ENCODE measurements at places on chromosomes 3 and 15. TPM values are rescaled to one million over a fixed set of nuclear protein-coding genes. Genes with fewer than 3 reads are reported as not detected.

The MESP2 gene
- total RNA-seq, result 0.47 TPM

The SST gene
- 9.3 TPM for total RNA-seq

The VEPH1 gene
- 100 TPM for total RNA-seq

The SPATA12 gene
- not detected for total RNA-seq

DNA sequence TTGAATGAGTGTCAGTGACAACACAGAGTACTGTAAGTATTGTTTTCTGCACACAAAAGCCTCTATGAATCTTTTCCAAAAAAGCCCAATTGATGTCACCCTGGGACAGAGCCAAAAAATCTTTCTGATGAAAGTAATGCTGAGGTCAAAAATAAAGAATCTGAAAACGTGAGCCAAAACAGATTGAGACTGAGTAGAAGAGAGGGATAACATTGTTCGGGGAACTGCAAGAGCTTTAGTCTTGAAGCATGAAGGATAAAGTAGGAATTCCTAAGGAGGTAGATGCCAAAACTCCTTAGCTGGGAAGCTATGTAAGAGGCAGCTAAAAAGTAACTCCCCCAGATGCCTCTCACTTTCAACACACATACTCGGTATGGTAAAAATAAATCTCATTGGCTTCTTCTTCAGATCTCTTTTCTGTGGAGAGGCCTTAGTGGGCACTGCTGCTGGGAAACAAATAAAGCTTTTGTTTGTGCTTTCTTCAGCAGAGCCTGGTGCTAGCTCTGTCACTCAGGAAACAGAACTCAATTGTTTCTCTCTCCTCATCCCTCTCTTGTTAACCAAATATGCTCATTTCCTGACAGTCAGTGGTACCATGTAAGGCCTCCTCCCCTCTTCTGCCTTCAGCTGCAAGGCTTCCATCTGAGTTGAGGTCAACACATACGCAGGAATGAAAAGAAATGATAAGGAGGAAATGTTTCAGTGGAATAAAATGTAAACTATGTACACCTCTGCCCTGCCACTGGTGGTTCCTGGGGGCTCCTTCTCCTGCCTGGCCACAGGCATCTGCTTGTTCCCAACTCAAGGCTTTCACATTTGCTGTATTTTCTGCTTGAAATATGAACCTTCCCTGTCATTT lies 58.1 kb downstream of the CD200 start:
- DNase-seq, result no peak
- H3K4me3 ChIP-seq, result no peak overlapping the region
- peaks cover 4% of the 10 kb centered on the region for H3K4me1 ChIP-seq
- no peaks in the 10 kb centered on the region for H3K27me3 ChIP-seq
- peak overlapping the region; percentile 31 for H3K27ac ChIP-seq
- no peaks in the 10 kb centered on the region for H3K36me3 ChIP-seq

DNA sequence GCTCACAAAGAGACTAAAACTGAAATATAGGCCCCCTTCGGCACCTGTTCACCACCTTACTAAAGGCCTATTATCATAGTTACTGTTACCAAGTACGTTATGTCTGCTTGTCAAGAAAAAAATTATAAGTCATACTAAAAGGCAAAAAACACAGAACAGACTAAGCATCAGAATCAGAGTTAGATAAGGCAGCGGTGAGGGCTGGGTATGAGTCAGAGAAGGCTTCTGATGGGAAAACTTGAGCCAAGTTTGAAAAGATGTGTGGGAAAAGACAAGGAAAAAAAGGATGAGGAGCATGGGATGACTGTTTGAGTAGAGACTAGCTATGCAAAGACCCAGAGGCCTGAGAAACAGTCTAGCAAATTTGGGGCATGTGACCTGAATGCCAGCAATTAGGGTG lies 387.2 kb upstream of the SGO1 start:
- no peak overlapping the region for H3K4me3 ChIP-seq
- no peak overlapping the region for H3K27ac ChIP-seq
- H3K27me3 ChIP-seq, result no peaks in the 10 kb centered on the region

The ALAS1 gene
- 277 TPM for total RNA-seq

GRCh38 chr15:71011503-71012155 lies 103.6 kb upstream of the THSD4 start:
- H3K4me3 ChIP-seq, result no peak overlapping the region
- no peaks in the 10 kb centered on the region for H3K36me3 ChIP-seq
- no peak for DNase-seq
- no peaks in the 10 kb centered on the region for H3K27me3 ChIP-seq
- H3K4me1 ChIP-seq, result no peaks in the 10 kb centered on the region

The CCDC54 gene
- total RNA-seq, result not detected

DNA sequence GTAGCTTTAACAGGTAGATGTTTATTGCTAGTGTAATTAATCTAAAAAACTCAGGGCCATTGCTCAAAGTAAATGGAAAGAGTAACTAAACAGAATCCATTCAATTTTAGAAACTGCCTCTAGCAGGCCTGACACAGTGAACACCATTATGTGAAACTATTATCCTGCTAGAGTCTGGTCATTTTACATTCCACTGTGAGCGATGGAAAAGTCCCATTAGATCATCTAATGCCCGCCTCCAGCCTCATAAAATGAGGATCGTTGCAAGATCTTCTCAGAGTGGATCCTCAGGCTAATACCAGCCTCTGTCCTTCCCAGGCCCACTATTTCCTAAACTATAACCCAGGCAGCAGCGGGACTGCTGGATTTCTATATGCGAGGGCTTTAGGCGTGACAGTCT lies 107.7 kb downstream of the WDR76 start:
- H3K4me3 ChIP-seq, result no peak overlapping the region
- DNase-seq, result no peak
- no peaks in the 10 kb centered on the region for H3K4me1 ChIP-seq
- no peak overlapping the region for H3K27ac ChIP-seq
- H3K36me3 ChIP-seq, result no peaks in the 10 kb centered on the region

GRCh38 chr3:191460360-191460759 lies 603 bp upstream of the PYDC2 start:
- no peaks in the 10 kb centered on the region for H3K27me3 ChIP-seq
- no peaks in the 10 kb centered on the region for H3K4me1 ChIP-seq
- no peak for DNase-seq
- H3K27ac ChIP-seq, result no peak overlapping the region
- H3K4me3 ChIP-seq, result no peak overlapping the region

GRCh38 chr3:108391917-108392593 lies 95.7 kb downstream of the HHLA2 start:
- no peaks in the 10 kb centered on the region for H3K27me3 ChIP-seq
- H3K36me3 ChIP-seq, result no peaks in the 10 kb centered on the region
- DNase-seq, result no peak
- no peak overlapping the region for H3K4me3 ChIP-seq
- no peak overlapping the region for H3K27ac ChIP-seq
- no peaks in the 10 kb centered on the region for H3K4me1 ChIP-seq

DNA sequence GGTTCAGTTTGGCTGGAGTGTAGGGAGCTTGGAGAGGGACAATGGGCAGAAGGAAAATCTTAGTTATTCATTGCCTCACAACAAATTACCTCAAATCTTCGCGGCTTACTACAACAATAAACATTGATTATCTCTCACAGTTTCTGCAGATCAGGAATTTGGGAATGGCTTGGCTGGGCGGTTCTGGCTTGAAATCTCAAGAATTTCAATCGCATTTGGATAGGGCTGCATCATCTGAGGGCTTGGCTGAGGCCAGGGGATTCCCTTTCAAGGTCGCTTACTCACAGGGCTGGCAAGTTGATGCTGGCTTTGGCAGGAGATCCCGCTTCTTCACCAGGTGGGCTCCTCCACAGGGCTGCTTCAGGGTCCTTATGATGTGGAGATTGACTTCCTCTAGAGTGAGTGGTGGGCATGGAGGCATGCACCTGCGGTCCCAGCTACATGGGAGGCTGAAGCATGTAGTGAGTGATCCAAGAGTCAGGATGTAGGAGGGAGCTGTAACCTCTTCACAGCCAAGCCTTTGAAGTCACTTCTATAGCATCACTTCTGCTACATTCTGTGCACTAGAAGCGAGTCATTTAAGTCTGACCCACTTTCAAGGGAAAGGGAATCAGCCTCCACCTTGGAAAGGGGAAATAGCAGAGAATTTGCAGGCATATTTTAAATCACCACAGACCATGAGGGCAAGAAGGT lies 63.1 kb downstream of the CDC25A start:
- H3K4me1 ChIP-seq, result no peaks in the 10 kb centered on the region
- no peak overlapping the region for H3K4me3 ChIP-seq
- no peak overlapping the region for H3K27ac ChIP-seq
- peak; percentile 74 for DNase-seq
- H3K36me3 ChIP-seq, result no peaks in the 10 kb centered on the region

The SERPINI2 gene
- total RNA-seq, result not detected

The RNF123 gene
- total RNA-seq, result 41.0 TPM

GRCh38 chr3:194905696-194906095 lies 220.0 kb downstream of the FAM43A start:
- no peak for DNase-seq
- H3K36me3 ChIP-seq, result no peaks in the 10 kb centered on the region
- no peak overlapping the region for H3K27ac ChIP-seq
- H3K27me3 ChIP-seq, result no peaks in the 10 kb centered on the region
- no peak overlapping the region for H3K4me3 ChIP-seq
